T-helper 2 cell treated with Interferon-gamma antibody and Interleukin-4, amounts not matched to agents 100 ng/mL and 5 ng/mL, for 36 hours (primary cell): ENCODE measurements at places on chromosomes 12 and 14. TPM values are rescaled to one million over a fixed set of nuclear protein-coding genes. Genes with fewer than 3 reads are reported as not detected.

Gene SERPINA12
- total RNA-seq, result not detected in 2 replicates

Gene EFS
- total RNA-seq, result not detected in 2 replicates

Gene RFLNA
- total RNA-seq, result not detected in 2 replicates

Gene GALNT16
- total RNA-seq, result not detected in 2 replicates

Gene AVPR1A
- total RNA-seq, result not detected in 2 replicates

Gene PTCSC3
- total RNA-seq, result not detected in 2 replicates

Gene SLC25A3
- total RNA-seq, result 436 and 441 TPM in 2 replicates

Gene TEAD4
- total RNA-seq, result 1.8 and 2.7 TPM in 2 replicates

Gene ATP2A2
- total RNA-seq, result 180 and 186 TPM in 2 replicates

Gene CIROP
- not detected in 2 replicates for total RNA-seq

Gene RNASE9
- total RNA-seq, result not detected in 2 replicates

Gene ETFBKMT
- total RNA-seq, result 0.73 and 1.0 TPM in 2 replicates

Gene HCAR3
- 0.14 and 0.32 TPM in 2 replicates for total RNA-seq

Gene ST8SIA1
- 0.32 and 0.39 TPM in 2 replicates for total RNA-seq

Gene OR6C2
- not detected in 2 replicates for total RNA-seq

Gene POTEM
- not detected in 2 replicates for total RNA-seq

Gene POTEG
- total RNA-seq, result not detected in 2 replicates
